ENCODE measurements at places on chromosomes 12 and 14.

DNA sequence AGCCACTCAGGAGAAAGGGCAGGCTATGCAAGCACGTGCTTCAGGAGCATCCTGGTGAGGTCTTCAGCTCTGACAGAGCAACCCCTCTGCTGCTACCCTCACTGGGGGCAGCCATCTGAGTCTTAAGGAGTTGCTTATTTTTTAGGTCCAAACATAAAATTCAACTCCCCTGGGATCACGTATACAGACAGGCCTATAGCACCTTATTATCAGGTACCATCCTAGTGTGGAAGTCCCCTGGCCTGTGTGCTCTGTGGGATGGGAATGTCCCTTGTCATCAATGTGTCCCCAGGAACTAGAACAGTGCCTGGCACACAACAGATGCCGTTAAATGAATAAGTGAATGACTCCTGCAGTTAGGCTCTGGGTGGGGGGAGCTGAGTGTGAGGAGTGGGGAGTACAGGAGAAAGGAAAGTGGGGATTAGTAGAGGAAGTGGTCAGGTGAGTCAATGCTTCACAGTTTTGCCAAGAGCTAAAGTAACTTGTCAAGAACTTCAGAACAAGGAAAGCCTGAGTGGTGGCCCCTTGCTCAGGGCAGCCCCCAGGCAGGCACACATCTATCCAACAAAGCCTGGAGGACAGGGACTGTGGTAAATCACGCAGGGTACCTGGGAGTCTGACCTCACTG is 33.5 kb downstream of the DAD1 start:
- DNase-seq = peak; percentile 75

- no peak for DNase-seq
Observed at GRCh38 chr14:53412819-53413675, 259.9 kb upstream of the DDHD1 start.

- no peak for DNase-seq
Observed at GRCh38 chr12:633731-634130, 29.5 kb downstream of the NINJ2 start.

- DNase-seq = no peak
Observed at GRCh38 chr14:103512701-103513611, 9.7 kb downstream of the CKB start.

GRCh38 chr12:108567406-108568337 is 5.3 kb downstream of the ISCU start:
- DNase-seq = no peak

GRCh38 chr12:114955414-114956014 is 271.5 kb upstream of the TBX3 start:
- DNase-seq = no peak

- DNase-seq = no peak
Observed at GRCh38 chr12:51395283-51396230, 4.4 kb upstream of the GALNT6 start.

- peak; percentile 79 for DNase-seq
Observed at GRCh38 chr14:105248368-105249181, at the start of gene BTBD6. Gene BTBD6, plus strand, starts transcription at chr14:105248533. Its CDS starts 179 bp downstream, at chr14:105248712.

DNA sequence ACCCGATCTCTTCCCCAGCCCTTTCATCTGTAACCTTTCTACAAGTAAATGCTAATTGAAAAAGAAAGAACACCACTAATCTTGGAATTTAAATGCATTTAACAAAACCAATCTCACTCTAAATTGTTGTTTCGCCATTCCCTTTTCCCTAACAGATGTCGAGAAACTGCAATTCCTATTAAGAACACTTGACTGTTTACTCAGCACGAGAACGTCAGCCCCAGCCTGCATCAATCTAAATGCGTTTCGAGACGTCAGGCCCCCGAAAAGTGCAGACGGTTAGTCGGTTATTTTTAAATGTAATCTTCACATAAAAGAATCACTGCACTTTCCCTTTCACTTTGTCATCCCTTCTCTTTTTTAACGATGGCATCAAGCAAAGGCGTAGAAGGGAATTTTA is 837.6 kb downstream of the VRK1 start:
- no peak for DNase-seq

DNA sequence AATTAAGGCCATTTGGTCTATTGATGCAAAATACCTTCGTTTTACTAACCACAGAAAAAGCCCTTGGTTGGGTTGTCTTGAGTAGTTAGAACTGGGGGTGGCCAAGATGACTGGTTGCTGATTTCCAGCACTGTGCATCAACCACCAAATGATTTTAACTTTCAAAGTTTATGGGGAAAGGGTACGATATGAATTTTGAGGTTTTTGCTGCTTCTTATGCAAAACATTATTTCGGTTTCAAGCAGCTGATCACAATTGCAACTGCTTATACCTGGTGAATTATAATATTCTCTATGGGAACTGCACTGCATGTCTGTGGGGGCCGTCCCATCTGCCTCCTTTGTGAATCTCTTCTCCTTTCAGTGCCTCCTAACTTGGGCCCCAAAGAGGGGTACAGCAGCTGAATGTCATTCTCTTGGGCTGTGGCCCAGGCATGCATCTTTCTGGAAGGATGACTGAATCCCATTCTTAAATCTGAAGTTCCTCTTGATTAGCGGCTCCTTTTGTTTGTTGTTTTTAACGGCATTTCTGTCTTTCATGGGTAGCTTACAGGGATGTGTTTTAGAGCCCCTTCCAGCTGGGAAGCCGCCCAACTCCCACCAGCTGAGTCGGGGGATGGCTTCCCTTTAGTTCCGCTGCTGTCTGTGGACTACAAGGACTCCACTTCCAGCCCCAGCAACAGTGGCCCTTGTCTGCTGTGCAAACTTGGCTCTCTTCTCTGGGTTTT is 479.8 kb downstream of the ZFP36L1 start:
- no peak for DNase-seq

GRCh38 chr12:19963972-19964371 is 404.4 kb upstream of the PDE3A start:
- DNase-seq = no peak

DNA sequence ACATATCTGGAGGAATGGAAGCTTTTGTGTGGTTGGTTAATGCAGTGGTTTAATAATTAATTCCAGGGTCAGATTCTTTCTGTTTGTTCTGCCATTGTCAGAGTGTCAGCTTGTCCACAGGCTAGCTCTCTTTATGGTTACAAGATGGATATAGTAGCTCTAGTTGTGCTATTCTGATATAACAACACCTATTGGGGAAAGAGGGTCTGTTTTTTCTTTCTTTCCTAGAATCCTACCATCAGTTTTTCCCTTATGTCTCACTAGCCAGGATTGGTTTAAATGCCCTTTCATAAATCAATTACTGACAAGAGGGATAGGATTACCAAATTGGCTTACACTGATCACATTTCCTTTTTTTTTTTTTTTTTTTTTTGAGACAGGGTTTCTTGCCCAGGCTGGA is 27.8 kb downstream of the CNOT2 start:
- no peak for DNase-seq

- no peak for DNase-seq
Observed at GRCh38 chr14:50094056-50094755, 22.2 kb downstream of the VCPKMT start.
